Astrocyte (in vitro differentiated cells and primary cell): ENCODE measurements at places on chromosomes 4 and X.
A peak's percentile ranks its signal among the peaks of the same experiment; 100 is the strongest.

DNA sequence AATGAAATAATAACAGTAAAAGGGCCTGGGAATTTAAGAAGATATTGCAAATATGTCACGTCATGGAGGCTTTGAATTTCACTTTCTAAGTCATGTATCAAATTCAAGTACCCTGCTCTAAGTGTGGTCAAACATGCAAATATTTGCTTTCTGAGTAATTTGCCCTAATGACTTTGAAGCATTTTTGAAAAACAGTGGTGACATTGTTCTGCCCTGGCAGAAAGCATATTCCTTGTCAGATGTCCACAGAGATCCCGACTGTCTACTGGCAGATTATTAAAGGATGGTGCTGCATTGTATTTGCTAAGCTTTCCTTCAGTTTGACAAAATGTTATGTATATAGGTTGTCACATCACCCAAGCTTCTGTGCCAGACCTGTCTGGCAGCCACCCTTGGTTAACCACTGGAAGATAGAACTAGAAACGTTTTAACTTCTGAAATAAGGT is 92.5 kb downstream of the ANK2 start:
- DNase-seq, result peak; percentile 91

- no peak for DNase-seq
These were observed 71.3 kb downstream of the EVC2 start for GRCh38 chr4:5636766-5637670.

DNA sequence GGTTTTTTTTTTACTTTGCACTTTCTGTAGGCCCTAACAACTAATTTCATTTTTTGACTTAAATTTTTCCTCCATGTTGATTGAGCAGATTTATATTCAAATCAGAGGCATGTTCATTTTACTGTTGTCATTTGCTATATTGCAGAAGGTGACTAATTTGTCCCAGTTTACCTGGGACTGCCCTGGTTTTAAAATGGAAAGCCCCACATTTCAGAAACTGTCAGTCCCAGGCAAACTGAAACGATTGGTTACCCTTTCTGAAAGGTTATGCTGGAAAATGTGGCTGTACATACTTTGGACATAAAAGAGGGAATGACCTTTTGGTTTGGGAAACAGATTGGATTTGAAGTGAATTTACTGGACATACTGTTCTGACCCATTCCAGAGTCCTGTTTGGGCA is 160.0 kb downstream of the SPCS3 start:
- no peak for DNase-seq

- DNase-seq, result no peak
These were observed 79.7 kb downstream of the SEL1L3 start for GRCh38 chr4:25783126-25783525.

- DNase-seq, result peak; percentile 68
These were observed 2.2 kb upstream of the CLDN2 start for GRCh38 chrX:106917830-106918500.
